ENCODE measurements at places on chromosomes 2 and 18.

DNA sequence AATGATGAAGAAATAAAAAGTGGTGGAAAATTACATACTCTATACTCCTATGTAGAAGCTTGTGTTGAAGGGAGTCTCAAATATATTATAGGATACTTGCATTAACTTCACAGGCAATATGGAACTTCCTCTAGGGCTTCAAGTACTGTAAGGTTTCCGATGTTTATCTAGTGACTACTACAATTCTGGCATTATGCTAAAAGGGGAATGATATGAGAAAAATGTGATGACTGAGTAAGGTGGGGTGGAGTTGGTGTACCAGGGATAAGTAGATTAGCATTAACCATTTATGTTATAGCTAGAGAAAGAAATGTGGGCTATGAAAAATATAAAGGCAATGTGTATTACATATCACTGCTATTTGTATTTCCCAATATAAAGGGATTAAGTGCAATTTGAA, 229.5 kb downstream of the DCC start:
- no peak for DNase-seq

GRCh38 chr2:101038455-101039255, 36.6 kb downstream of the RPL31 start:
- no peak for DNase-seq

GRCh38 chr2:105768961-105769452, 24.3 kb downstream of the NCK2 start:
- no peak for DNase-seq

DNA sequence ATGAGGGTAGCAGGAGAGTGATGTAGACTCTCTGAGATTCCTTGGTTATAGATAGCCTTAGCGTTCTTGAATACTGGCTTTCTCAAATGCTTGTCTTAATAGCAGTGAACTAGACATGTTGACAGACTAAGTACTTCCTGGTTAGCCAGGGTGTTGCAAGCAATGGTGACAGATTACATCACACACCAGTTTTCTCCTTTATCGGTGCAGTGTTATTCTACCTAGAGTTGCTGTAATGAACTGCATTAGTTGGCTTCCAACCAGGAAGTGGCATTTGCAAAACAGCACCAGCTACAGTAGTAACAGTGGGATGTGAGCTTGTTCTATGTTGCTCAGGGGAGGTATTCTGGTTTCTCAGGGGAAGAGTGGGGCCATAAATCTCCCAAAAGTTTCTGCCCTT, 582.2 kb upstream of the DDX18 start:
- no peak for DNase-seq

DNA sequence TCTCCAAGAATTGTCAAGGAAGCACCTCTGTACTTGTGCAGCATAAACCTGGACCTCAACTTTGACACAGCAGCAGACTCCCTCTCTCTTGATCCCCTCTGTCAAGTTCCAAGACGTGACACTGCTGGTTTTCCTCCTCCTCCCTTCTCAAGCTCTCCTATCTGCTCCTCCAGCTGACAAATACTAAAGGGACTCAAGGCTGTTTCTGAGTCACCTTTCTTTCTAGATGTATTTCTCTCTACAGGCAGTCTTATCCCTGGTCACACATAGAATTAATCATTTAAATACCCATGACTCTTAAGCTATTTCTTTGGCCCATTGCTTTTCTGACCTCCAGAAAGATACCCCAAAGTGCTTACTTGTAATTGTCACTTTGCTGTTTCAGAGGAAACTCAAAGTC, 53.5 kb downstream of the SEPTIN10 start:
- DNase-seq, result no peak

DNA sequence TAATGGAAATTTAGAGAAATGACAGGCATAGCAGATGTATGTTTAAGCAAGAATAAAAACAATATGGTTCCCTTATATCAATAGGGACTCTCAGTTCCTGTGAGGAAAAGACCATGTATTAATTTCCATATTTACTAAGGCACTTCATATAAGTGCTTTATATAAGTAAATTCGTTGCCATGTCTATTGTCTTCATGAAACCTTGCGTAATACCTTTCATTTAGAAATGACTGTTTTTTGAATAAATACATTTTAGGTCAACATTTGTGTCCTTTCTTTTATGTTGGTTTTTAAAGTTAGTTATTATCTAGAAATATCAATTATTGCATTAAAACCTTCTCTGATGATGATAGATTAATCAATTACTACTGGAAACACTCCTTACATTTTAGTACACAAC, 83.3 kb downstream of the KCNS3 start:
- no peak for DNase-seq

GRCh38 chr2:208671284-208671683, 264.7 kb downstream of the PTH2R start:
- DNase-seq, result no peak

GRCh38 chr2:114405247-114406116, 37.0 kb upstream of the DPP10 start:
- DNase-seq, result no peak

- DNase-seq, result no peak
Observed at GRCh38 chr2:119251652-119252051, 28.0 kb downstream of the STEAP3 start.

DNA sequence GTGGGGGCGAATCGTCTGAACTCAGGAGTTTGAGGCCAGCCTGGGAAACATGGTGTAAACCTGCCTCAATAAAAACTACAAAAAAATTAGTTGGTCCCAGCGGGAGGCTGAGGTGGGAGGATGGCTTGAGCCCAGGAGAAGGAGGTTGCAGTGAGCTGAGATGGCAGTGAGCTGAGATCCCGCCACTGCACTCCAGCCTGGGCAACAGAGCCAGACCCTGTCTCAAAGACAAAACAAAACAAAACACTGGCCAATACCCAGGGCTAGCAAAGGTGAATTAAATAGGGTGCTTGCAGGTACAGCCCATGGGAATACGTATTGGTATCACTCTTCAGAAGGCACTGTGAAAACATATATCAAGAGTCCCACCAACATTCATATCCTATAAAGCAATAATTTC, 7.0 kb downstream of the ITSN2 start:
- no peak for DNase-seq

GRCh38 chr2:44107974-44108373, 60.7 kb upstream of the PPM1B start:
- no peak for DNase-seq

DNA sequence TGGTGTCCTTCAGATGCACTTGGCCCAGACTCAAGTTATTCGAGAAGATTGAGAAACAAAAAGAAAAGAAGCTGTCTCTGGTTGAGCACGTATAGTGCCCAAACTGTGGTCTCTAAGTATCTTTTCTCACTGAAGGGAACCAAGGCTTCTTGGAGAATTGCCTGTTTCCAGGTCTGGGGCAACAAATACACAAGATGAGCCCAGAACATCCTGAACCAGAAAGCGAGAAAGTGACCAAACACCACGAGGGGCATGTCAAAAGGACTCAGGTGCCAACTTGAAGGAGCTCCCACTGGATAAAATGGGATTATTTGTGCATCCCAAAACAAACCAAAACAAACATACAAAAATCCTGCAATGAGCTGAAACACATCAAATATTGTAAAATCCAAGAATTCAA, 13.6 kb upstream of the ATOH8 start:
- DNase-seq, result no peak

GRCh38 chr2:71500426-71501079, 47.2 kb downstream of the DYSF start:
- no peak for DNase-seq

- DNase-seq, result no peak
Observed at GRCh38 chr2:30145826-30146336, 926 bp upstream of the YPEL5 start.

DNA sequence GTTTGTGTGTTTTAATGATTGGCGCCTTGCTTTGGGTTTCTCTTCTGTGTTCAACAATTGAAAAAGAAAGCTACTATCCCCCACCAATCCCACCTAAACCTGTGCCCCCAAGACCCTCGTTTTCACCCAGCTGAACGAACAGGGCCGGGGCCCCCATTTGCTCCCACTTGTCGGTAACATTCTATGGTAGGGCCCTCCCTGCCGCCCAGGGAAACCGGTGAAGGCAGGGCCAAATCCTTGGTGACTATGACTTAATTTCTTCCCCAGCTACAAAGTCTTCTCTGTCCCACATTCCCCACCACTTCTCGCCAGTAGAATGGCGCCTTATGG, 598 bp upstream of the SNRNP200 start:
- no peak for DNase-seq

- DNase-seq, result no peak
Observed at GRCh38 chr18:48171490-48172188, 237.5 kb downstream of the ZBTB7C start.

DNA sequence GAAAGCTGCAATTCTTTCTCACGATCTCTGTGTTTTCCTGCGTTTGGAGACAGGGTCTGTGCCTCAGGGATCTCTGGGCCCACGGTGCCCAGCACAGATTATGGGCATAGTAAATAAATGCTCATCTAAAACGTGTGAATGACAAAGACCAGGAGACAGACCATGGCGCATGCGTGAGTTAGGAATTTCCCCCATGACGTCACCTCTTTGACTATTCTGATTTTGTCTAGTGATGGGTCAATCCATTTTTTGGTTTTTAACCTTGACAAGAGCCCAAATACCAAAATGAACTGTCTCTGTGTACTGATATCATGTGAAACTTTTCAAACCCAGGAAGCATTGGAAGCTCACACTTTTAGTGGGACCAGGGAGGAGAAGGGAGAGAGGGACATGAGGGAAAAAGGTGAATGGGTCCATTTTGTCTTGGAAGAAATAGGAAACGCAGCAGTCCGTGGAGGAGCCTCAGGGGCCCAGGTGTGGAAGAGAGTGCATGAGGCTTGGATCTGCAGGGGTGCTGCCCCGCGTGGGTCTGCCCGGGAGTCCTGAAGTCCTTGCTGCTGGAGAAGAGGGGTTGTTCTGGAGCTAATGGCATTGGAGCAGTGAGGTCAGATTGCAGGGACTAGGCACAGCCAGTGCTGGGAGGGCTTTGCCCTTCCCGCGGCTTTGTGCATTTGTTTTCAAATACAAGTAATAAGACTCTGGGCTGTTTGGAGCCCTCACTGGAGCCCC, 172.2 kb downstream of the ASB1 start:
- no peak for DNase-seq

DNA sequence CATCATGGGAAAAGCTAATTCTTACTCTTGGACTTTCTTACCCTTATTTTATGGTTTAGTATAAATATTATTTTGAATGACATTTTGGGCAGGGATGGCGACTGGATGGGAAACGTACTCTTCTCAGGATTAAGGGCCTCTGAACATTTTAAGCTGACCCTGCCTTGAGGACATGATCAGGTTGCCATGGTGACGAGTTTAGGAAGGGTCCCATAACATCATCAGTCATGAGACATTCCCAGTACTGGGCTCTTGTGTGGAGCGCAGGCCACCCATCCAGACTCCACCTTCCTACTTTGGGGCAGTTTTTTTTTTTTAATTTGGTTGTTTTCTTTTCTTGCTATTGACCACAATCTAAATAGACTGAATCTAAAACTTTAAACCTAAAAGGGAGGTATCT, 40.7 kb downstream of the KCNE4 start:
- no peak for DNase-seq

- no peak for DNase-seq
Observed at GRCh38 chr2:174682007-174682577, 82.2 kb downstream of the CHRNA1 start.

GRCh38 chr18:34820360-34821065, 110.4 kb downstream of the DTNA start:
- no peak for DNase-seq

DNA sequence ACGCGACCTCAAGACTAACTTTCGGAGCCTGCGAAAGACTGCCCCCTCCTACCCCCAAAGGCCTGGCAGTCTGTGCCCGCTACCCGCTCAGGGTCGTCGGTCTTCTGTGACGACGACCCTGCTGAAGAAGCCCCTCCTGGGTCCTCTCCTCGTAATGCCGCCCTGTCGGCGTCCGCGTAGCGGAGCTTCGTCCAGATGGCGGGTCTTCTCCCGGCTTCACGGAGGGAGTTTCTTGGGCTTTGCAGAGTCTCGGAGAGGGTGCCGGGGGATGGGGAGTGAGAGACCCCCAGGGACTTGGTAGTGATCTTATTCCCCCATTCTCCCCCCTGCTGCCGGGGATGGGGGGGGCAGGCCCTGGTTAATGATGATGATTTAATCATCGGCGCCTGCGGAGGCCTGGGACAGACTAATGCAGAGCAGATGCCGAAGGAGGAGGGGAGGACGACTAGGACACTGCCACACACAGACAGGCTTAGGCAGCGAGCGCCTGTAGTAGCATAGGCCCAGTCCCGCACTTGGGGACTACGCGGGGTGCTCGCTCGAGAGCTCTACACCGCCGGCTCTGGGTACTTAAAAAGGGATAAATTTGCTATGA, 528 bp upstream of the PCGF1 start:
- no peak for DNase-seq

DNA sequence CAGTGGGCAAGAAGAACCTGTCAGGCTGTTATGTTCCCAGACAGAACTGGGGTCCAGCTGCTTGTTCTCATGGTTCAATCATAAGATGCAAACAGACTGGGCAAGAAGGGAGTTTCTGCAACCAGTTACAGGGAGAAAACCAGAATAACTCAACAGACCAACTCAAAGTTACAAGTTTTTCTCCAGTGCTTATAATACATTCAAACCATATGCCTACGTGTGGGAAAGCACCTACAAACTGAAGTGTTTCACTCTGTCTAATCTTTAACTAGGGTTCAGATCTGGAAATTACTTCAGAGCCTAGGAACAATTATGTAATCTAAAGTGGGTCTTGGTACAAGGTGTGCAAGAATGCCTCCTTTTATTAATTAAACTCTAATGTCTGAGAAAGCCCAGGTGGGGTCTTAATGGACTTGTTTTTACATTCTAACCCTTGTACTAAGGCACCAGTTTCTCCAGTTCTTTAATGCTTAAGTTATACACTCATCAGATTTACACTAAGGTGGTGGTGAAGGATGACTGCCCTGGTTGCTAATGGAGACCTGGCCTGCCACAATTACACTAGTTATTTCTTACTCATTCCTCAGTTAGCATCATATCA, 951.9 kb downstream of the TSN start:
- no peak for DNase-seq

DNA sequence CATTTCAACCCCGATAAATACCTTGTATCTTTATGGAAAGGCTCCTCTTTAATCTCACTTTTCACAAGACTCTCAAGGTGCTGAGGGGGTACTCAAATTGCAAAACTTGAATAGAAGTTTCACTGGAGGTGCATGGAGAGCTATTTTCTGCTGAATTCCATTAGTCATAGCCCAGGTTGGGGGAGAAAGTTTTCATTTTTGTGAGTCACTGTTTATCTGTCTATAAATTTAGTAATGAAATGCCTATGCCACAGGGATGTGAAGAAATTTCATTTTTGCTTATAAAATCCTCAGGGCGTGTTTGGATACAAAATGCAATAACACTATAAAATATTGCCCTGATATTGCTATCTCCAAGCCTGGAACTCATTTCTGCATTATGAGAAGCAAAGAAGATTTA, 346.3 kb downstream of the LRATD1 start:
- no peak for DNase-seq

DNA sequence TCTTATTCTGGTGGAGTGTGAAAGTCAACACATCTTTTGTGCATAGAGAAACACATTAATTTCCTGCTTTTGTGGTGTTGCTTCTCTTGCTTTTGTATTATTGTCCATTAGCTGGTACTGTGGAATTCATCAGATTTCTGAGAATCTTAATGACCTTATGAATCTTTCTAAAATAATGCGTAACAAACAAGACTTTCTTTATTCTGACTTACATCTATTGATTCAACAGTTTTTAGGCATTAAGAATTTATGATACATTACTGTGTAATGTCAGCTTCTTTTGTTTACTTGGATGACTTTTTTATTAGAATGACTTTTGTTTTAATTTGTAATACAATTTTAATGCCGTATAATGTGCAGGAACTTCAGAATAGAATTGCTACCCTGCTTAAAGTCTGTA, 43.4 kb downstream of the RAB10 start:
- DNase-seq, result no peak

Data from NCI-H187 (cell line).